Activated T-helper 1 cell treated with anti-CD3 and anti-CD28 coated beads, Interleukin-12 subunit alpha, Interleukin-12 subunit beta, Interleukin-2, Interleukin-4 antibody, amounts not matched to agents 30 ng/mL and 10 ng/mL and 1 ng/mL, durations not matched to agents 14 hours and 24 hours and 36 hours (primary cell): ENCODE measurements at places on chromosomes 5 and 9. TPM values are rescaled to one million over a fixed set of nuclear protein-coding genes. Genes with fewer than 3 reads are reported as not detected.

GRCh38 chr9:122374885-122375420 is 4.1 kb downstream of the PTGS1 start:
- peaks cover 13% of the 10 kb centered on the region for H3K4me1 ChIP-seq
- peaks cover 14% of the 10 kb centered on the region for H3K27me3 ChIP-seq
- no peak overlapping the region for H3K27ac ChIP-seq
- DNase-seq = no peak
- H3K36me3 ChIP-seq = no peaks in the 10 kb centered on the region
- no peak overlapping the region for H3K4me3 ChIP-seq

PCDHGB3 gene
- total RNA-seq = 0.47 and 0.66 TPM in 2 replicates

GRCh38 chr5:14614490-14614889 is 32.9 kb downstream of the OTULINL start:
- no peak for DNase-seq
- H3K27ac ChIP-seq = no peak overlapping the region
- no peaks in the 10 kb centered on the region for H3K4me1 ChIP-seq
- H3K4me3 ChIP-seq = no peak overlapping the region
- peaks cover 35% of the 10 kb centered on the region for H3K36me3 ChIP-seq

PTGDS gene
- 0.36 TPM in 1 of 2 replicates, not detected in the other for total RNA-seq

PCDHGB6 gene
- total RNA-seq = 0.12 and 0.18 TPM in 2 replicates

RALGPS1 gene
- 1.4 and 1.8 TPM in 2 replicates for total RNA-seq

CHMP5 gene
- total RNA-seq = 70.7 and 76.7 TPM in 2 replicates

STC2 gene
- 25.4 and 27.7 TPM in 2 replicates for total RNA-seq

FAM221B gene
- not detected in 2 replicates for total RNA-seq

GRCh38 chr5:39217365-39218281 is 1.7 kb downstream of the FYB1 start:
- H3K27ac ChIP-seq = peak overlapping the region; percentile 78
- H3K27me3 ChIP-seq = no peaks in the 10 kb centered on the region
- peaks cover under 1% of the 10 kb centered on the region for H3K36me3 ChIP-seq

GRCh38 chr9:100020121-100020795 is 78.5 kb downstream of the ERP44 start:
- DNase-seq = no peak
- H3K27me3 ChIP-seq = no peaks in the 10 kb centered on the region
- H3K4me3 ChIP-seq = no peak overlapping the region

TRPM3 gene
- not detected in 2 replicates for total RNA-seq

- peaks cover 2% of the 10 kb centered on the region for H3K27me3 ChIP-seq
- H3K4me1 ChIP-seq = no peaks in the 10 kb centered on the region
- H3K27ac ChIP-seq = no peak overlapping the region
- no peaks in the 10 kb centered on the region for H3K36me3 ChIP-seq
Observed at GRCh38 chr9:27701587-27701986, 128.3 kb upstream of the C9orf72 start.

DNA sequence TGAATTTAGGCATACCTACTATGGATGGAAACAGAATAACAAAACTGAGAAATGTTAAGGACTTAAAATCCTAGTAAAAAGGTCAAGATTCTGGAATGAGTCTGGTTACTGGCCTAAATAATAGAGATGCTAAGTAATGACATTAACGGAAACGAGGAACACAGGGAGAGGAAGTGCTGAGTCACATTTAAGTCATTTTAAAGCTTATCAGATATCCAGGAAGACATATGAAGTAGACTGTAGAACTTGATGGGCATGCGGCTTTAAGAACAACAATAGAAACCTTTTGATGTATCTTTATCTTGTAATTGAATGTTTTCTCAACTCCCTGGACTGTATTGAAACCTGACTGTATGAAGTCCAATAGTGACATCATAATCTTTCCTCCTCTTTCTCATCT is 1251.4 kb upstream of the CDH6 start:
- H3K4me3 ChIP-seq = no peak overlapping the region
- no peaks in the 10 kb centered on the region for H3K4me1 ChIP-seq
- no peak for DNase-seq
- no peaks in the 10 kb centered on the region for H3K36me3 ChIP-seq

EIF4E1B gene
- not detected in 2 replicates for total RNA-seq

DNA sequence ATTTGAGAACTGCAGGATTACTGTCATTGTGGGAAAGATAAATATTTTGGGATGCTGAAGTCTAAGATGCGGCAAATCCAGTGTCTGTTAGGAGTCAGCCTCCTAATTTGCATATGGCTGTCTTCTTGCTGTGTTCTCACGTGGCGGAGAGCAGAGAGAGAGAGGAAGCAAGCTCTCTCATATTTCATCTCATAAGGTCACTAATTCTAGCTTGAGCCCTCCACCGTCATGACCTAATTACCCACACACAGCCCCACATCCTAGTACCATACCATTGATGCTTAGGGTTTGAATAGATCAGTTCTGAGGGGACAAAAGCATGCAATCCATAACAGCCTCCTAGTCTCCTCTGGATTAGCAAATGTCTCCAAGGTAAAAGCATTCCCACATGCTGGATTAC is 124.5 kb downstream of the CDH12 start:
- no peaks in the 10 kb centered on the region for H3K36me3 ChIP-seq
- no peak for DNase-seq
- no peak overlapping the region for H3K27ac ChIP-seq
- H3K4me1 ChIP-seq = no peaks in the 10 kb centered on the region

- DNase-seq = no peak
- H3K27ac ChIP-seq = no peak overlapping the region
- no peak overlapping the region for H3K4me3 ChIP-seq
- H3K4me1 ChIP-seq = no peaks in the 10 kb centered on the region
Observed at GRCh38 chr9:27154908-27155307, 45.9 kb downstream of the TEK start.

- H3K27me3 ChIP-seq = peaks cover 2% of the 10 kb centered on the region
- H3K4me1 ChIP-seq = peaks cover 13% of the 10 kb centered on the region
Observed at GRCh38 chr5:82912462-82912861, 164.7 kb downstream of the TMEM167A start.

DNA sequence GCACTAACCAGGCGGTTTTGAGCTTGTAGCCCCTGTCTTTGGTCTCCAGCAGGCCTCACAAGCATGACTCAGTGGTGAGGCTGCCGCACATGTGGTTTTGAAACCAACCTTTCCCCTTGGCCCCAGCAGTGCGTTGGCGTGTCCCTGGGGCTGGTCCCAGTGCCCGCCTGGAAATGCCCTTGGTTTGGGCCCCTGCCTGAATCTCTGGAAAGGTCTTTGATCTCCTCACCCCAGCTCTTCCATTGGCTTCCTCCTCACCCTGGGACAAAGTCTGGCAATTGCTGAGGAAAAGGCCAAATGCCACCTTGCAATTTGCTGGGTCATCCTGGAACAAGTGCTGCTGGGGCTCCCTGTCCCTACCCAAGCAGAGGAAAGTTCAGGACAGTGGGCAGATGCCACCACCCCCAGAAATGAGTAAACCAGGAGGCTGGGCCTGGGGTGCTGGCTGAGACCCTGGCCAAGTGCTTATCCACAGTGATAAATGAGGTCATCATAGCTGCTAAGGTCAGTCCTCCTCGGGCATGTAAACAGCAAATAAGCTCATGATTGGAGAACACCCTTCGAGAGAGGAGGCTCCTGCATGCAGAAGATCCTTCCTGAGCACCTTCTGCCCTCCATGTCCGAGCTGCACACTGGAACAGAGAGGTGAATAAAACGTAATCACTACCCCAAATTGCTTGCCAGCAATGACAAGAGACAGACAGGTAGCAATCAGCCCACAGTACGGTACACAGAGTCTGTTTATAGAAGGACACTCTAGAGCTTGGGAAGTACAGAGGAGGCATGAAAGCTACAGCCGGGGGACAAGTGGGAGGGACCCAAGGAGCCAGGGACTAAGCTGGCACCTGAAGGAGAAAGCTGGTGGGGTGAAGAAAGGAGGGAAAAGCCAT is 98.9 kb upstream of the CPEB4 start:
- H3K4me3 ChIP-seq = no peak overlapping the region
- H3K27me3 ChIP-seq = no peaks in the 10 kb centered on the region
- no peak for DNase-seq

- no peak overlapping the region for H3K4me3 ChIP-seq
- no peak for DNase-seq
- H3K4me1 ChIP-seq = no peaks in the 10 kb centered on the region
- no peaks in the 10 kb centered on the region for H3K36me3 ChIP-seq
- H3K27me3 ChIP-seq = peaks cover 1% of the 10 kb centered on the region
- no peak overlapping the region for H3K27ac ChIP-seq
Observed at GRCh38 chr9:134936346-134937163, 18.8 kb upstream of the FCN1 start.

- no peak for DNase-seq
- peaks cover 3% of the 10 kb centered on the region for H3K27me3 ChIP-seq
- H3K36me3 ChIP-seq = no peaks in the 10 kb centered on the region
- H3K27ac ChIP-seq = peak overlapping the region; percentile 74
- peak overlapping the region; percentile 85 for H3K4me3 ChIP-seq
Observed at GRCh38 chr9:137607141-137607857, 1.8 kb downstream of the ARRDC1 start.

GRCh38 chr9:85716031-85716877 is 25.5 kb downstream of the AGTPBP1 start:
- no peak overlapping the region for H3K4me3 ChIP-seq
- no peak for DNase-seq
- no peaks in the 10 kb centered on the region for H3K27me3 ChIP-seq

DNA sequence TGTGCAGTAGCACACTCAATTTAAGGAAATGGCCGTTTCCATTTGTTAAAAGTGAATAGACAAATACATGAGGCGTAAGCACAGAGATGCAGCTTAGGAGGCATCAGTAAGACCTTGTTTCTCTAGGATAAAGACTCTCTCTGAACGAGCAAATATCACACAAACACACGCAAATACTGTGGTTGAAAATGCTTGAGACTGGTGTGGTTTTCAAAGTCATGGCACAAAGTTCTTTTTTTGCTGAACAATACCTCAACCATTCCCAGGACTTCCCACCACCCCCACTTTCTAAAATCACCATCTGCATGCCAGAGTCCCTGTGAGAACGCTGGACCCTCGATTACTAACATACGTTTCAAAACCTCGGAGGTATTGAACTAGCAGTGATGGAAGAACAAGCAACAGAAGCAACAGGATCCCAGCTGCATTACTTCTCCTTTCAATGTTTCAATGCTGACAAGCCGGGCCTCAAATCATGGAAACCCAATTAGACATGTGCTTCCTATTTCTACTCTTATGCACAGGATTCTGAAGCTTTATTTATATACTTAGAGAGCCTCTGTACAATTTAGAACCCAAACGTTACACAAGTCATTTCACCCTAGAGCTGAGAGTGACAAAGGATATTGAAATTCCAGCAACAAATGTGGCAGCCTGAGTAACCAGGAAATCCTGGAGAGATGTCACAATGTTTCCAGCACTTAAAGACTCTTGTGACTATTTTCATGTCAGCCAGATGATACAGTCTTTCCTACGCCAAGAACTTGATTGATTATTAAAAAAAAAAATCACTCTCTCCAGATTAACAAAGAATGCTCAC is 63.9 kb downstream of the CDC14B start:
- H3K4me3 ChIP-seq = no peak overlapping the region
- no peak overlapping the region for H3K27ac ChIP-seq
- no peak for DNase-seq
- peaks cover 5% of the 10 kb centered on the region for H3K27me3 ChIP-seq

- no peak overlapping the region for H3K4me3 ChIP-seq
- peaks cover 1% of the 10 kb centered on the region for H3K27me3 ChIP-seq
- DNase-seq = no peak
- H3K36me3 ChIP-seq = no peaks in the 10 kb centered on the region
- H3K4me1 ChIP-seq = no peaks in the 10 kb centered on the region
- H3K27ac ChIP-seq = no peak overlapping the region
Observed at GRCh38 chr9:27440888-27441740, 83.0 kb upstream of the IFNK start.

CDH6 gene
- not detected in 2 replicates for total RNA-seq

SLC4A9 gene
- total RNA-seq = not detected in 2 replicates

JAKMIP2 gene
- total RNA-seq = 1.1 TPM in 2 replicates

GRCh38 chr5:77669677-77670076 is 31.2 kb upstream of the OTP start:
- DNase-seq = no peak
- H3K4me1 ChIP-seq = no peaks in the 10 kb centered on the region
- no peak overlapping the region for H3K27ac ChIP-seq
- no peak overlapping the region for H3K4me3 ChIP-seq
- peaks cover 6% of the 10 kb centered on the region for H3K27me3 ChIP-seq
- H3K36me3 ChIP-seq = no peaks in the 10 kb centered on the region

DNA sequence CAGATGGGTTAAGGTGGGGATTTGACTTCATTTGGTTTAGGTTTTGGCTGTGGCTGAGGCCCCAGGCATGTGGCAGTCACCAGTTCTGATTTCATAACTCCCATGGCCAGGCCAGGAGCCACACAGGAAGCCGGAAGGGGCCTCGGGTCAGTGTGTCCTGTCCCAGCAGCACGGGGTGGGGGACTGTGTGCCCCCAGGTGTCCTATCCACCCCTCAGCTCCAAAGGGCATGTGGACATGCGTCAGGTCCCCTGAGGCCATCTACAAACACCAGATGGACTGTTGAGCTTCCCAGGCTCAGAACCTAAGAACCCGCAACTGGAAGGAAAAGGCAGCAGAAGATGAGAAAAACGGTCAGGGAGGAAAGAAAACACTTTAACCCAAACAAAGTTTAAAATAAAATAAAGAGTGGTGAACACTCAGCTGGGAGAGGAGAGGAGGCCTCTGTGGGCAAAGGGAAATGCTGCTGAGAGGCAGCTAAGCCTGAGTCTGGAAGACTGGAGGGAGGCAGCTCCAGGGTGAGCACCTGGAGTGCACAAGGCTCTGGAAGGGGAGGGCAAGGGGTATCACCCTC is 260.8 kb downstream of the AUH start:
- peak overlapping the region; percentile 94 for H3K27ac ChIP-seq
- no peak for DNase-seq
- peaks cover 8% of the 10 kb centered on the region for H3K27me3 ChIP-seq
- H3K4me3 ChIP-seq = peak overlapping the region; percentile 65

DNA sequence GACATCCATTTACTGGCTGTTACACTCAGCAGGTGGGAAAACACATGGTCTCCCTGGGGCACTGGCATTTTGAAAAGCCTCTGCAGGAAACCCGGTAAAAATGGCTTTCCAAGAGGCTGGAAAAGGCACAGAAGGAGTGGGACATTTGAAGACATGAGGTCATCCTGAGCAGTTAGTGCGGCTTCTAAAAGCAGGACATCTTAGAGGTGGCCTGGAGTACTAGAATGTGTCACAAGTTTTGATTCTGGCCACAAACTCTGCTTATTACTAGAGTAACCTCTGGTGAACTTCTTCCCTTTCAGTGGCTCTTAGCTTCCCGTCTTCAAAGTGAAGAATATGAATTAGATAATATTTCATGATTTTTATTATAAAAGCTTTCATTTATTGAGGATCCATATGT is 423.0 kb upstream of the BRINP1 start:
- DNase-seq = no peak
- H3K4me3 ChIP-seq = no peak overlapping the region
- no peaks in the 10 kb centered on the region for H3K4me1 ChIP-seq
- H3K36me3 ChIP-seq = no peaks in the 10 kb centered on the region
- no peaks in the 10 kb centered on the region for H3K27me3 ChIP-seq

GRCh38 chr9:94250456-94250855 is 8.6 kb upstream of the ZNF169 start:
- peaks cover 6% of the 10 kb centered on the region for H3K27me3 ChIP-seq
- peaks cover 5% of the 10 kb centered on the region for H3K4me1 ChIP-seq
- no peak overlapping the region for H3K27ac ChIP-seq
- no peak overlapping the region for H3K4me3 ChIP-seq
